ENCODE measurements at places on chromosomes 12 and 14.

GRCh38 chr14:60204104-60204842 is 39.1 kb upstream of the DHRS7 start:
- no peak for DNase-seq

DNA sequence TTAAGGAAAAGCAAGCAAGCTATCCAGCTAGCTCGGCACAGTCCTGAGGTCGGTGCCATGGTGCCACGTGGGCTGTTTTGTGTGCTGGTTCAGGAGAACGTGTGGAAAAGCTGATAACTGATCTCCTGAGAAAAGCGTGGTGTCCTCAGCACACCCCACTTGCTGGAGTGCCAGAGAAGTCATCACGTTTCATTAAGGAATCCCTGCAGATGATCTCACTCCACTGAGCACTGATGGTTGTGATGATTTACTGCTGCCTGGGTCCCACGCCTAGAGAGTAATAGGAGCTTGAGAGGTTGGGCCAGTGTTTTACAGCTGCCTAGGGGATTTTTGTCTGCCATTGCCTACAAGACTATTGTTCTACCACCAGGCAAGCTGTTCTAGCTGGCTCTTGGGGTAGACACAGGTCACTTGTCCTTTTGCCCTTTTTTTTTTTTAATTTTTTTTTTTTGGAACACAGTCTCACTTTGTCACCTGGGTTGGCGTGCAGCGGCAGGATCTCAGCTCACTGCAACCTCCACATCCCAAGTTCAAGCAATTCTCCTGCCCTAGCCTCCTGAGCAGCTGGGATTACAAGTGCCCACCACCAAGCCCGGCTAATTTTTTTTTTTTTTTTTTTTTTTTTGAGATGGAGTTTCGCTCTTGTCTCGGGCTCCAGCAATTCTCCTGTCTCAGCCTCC is 42.3 kb upstream of the EVL start:
- peak; percentile 79 for DNase-seq

GRCh38 chr12:115362339-115362976 is 678.5 kb upstream of the TBX3 start:
- no peak for DNase-seq

DNA sequence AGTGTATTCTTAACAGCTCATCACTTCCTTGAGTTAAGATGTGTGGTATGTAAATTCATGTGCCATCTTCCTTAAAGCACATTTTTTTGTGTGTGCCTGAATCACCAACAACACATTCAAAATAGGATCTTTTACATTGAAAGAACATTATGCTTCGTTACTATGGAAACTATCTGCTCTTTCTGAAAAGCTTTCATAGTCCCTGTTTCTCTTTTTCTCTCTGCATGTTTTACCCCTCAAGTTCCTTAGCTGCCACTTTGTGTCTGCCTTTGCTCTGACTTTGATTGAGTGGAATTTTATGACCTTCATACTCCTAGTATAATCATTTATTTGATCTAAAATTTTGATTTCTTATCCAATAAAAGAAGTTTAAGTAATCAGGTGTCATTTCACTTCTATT is 880.3 kb upstream of the FOXG1 start:
- DNase-seq = no peak

DNA sequence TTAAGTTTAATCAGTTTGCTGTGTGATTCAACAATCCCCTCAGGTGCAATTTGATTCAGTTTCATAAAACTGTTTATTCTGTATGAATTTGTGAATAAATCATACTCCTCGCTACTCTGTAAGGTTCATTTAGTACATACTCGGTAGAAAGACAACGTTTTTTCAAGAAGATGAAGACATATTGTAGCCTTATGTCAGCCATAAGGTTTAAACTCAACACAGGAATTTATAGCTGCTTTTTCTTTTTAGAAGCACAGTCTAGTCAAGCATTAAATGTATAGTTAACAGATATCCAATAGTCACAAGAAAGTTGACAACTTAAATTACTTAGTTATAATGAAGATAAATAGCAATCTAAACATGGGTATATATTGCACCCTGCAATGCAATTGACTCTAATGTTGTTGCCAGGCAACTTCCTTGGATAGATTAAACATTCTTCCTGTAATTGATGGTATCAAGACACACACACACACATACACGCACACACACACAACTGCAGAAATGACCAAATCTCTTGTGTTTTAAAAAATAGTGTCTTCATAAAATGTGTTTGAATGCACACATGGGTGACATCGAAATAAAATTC is 151.5 kb upstream of the MGAT4C start:
- DNase-seq = no peak

DNA sequence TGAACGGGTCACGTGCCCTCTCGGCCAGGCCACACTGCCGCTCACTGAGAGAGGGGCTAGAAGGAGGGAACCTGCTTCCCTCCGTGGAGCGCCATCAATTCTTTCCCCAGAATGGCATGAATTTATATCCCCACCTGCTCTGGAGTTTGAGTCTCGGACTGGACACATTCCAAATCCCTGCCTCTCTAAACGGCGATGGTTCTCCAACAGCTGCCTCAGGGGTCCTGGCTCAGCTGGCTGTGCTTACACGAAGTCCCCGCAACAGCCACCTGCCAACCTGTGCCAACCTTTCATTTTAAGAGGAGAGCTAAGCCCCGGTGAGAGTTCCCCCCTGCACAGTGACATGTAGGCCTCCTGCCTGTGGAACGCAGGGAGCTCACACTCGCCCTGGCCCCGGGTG is 73.2 kb downstream of the RIMBP2 start:
- no peak for DNase-seq

GRCh38 chr12:115758877-115759620 is 518.4 kb downstream of the MED13L start:
- DNase-seq = no peak

Data from fibroblast of skin of left biceps (primary cell).